ENCODE measurements at places on chromosomes 7 and 10.

DNA sequence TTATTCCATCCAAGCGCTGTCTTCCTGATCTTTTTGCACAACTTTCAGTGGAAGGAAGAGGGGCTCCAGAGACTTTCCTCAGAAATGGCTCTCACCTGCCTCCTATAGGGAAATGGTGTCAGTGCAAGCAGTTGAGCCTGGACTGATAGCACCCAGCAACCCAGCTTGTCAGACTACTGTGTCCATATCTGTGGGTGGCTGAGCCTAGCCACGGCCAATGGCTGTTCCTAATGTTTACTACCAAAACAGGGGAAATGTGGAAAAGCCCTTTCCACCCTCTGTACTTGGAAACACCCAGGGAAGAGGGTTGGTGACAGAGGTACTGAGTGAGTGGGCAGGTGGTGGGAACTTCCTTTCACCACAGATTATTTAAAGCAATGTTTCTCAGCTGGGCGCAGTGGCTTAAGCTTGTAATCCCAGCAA is 4.3 kb upstream of the YKT6 start:
- peak; percentile 75 for DNase-seq

DNA sequence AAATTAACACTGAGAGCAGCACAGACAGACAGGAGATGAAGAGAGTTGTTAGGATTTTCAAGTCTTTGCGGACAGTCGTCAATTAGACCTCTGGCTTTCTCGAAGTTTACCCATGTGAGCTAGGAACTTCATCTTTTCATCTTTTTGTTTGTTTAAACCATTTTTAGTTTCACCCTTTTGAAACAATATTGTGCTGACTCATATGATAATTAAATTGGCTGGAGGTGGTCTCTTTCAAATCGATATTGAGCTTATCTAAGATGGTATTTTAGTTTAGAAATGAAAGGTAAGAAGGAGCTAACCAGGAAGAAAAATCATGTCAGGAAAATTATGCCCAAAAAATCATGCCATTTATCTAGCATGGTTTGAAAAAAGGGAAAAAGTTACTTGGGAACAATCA is 415.8 kb upstream of the SEMA3A start:
- DNase-seq, result no peak

- DNase-seq, result peak; percentile 93
These were observed 18.7 kb upstream of the DDIT4 start for GRCh38 chr10:72254813-72255568.

DNA sequence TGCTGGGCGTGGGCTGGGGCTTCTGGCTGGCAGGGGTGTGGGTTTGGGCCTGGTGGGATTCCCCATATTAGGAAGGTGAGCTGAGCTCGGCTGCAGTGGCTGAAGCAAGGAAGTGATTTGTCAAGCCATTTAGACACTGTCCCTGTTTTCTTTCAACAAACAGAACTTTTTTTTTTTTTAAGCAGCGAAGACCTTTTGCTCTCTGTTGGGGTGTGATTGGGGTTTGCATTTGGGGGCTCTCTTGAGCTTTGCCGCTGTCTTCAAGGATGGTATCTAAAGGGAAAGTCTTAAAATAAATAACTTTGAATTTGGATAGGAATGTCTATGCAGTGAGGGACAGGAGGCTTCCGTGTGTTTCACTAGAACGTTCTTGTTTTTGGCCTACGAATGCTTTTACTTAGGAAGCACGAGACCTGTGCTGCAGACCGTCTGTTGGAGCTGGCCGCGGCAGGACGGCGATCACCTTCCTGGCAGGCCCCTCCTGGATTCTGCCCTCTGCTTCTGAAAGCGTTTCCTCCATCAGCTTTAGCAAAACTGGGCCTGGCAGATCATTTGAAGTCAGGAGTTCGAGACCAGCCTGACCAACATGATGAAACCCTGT is 43.9 kb downstream of the FOXK1 start:
- DNase-seq, result peak; percentile 26

DNA sequence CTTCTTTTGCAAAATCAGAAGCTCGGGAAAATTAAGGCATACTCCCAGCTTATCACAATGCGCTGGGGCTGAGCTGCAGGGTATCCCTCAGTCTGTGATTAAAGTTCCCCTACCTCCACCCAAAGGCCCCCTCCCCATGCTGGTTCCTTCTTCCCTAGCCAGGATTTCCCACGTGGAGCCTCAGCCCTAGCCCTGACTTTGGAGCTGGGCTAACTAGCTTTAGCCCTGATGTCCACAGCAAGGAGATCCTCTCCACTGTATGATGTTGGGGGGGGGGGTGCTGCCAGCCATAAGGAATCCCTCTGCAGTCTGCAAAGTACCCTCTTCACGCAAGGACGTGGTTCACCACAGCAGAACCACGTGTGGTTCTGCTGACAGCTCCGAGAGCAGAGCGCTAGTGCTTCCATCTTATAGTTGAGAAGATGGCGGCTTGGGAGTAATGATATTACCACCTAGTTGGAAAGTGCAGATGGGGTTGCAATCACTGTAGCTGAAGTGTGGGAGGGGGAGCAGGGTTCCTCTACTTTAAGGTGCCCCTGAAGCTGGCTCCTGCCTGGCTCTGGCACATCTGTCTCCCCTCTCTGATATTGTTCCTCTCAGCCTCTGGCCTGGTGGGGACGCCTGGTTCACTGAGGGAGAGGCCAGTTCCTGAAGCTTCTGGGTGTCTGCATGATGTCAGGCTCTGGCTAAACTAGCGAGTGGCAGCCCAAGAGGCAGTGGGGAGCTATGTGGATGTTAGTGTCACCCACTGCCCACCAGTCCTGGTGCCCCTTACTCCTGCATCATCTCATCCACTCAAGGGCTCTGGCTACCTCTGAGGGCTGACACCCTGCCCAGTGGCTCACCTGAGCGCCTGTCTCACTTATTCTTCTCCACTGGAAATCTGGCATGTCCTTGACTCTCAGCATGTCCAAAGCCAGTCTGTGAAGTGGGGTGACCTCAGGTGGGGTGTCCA is 270.7 kb downstream of the RPS24 start:
- no peak for DNase-seq

GRCh38 chr7:77995717-77996116 is 197.1 kb downstream of the PHTF2 start:
- DNase-seq, result peak; percentile 12

GRCh38 chr10:60186315-60187071 is 203.2 kb downstream of the ANK3 start:
- no peak for DNase-seq

DNA sequence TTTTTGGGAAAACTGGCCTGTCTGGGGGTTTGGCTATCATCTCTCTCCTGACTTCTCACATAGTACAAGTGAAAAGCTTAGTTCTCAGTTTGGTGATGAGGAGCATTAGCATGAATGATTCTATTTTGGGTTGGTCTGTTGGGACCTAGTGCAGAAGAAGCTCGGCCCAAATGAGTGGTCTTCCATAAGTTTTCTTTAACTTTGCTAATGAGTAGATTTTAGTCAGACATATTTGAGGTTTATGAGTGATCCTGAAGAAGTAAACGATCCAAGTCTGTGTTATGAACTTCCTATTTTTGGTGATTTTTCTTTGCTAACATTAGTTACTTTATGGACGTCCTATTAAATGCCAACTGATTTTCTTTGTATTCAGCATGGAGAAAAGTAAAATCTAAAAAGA is 51.7 kb upstream of the CALD1 start:
- DNase-seq, result no peak

GRCh38 chr10:1643161-1643907 is 94.0 kb downstream of the ADARB2 start:
- no peak for DNase-seq

GRCh38 chr10:131161087-131161486 is 150.4 kb downstream of the TCERG1L start:
- DNase-seq, result no peak

- DNase-seq, result peak; percentile 55
These were observed 9.1 kb downstream of the TSPAN14 start for GRCh38 chr10:80462981-80463741.

DNA sequence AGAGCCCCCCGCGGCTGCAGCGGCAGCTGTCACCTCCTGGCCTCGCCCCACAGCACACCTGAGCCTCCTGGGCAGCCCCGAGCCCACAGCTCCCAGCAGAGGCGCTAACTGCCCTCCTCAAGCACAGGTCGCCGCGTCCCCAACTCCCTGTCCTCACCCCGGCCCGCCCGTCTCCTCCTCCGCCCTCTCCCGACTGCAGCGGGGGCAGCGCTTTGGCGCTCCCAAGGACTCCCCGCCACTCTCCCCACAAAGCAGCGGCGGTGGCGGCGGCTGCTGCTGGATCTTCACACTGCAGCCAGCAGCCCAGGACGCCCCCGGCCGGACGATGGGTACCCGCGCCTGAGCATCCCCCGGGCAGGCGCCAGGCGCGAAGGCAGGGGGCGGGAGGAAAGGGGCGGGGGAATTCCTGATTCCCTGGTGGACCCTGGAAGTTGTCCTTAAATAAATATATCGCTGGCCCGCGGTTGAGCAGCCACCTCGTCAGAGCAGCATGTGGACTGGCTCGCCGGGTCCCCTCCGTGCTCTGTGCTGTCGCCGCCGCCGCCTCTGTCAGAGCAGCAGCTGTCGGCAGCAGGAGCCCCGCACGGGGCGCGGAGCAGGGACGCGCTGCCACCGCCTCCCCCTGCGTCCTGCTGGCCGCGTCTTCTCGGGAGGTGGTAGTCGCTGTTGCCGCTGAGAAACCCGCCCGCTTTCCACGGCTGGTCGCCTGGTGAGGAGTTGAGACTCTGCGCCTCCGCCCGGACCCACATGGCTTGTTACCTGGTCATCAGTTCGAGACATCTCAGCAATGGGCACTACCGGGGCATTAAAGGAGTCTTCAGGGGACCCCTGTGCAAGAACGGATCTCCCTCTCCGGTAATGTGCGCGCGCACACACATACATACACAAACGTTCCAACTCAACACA is at the start of gene ZNF804B:
Gene ZNF804B, plus strand, starts transcription at position 471 of the 906 bp plus-strand sequence. Its CDS starts 277 bp downstream, at position 748.
- no peak for DNase-seq

DNA sequence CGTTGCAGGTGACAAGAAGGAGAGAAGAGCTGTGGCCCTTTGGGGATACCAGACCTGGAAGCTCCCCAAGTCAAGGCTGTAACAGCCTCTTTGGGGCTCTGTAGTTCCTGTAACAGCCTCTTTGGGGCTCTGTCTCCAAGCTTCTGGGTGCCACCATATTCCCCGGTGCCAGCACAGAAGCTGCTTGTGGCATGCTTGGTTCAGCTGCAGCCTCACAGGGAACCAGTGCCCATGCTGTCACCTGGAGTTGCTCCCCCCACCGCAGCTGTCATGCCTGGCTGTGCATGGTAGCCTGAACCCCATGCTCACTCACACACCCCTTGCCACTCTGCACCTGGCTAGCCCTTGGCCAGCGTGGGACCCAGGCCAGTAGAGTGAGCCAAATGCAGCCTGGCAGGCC is 109.1 kb downstream of the ELAPOR2 start:
- no peak for DNase-seq

DNA sequence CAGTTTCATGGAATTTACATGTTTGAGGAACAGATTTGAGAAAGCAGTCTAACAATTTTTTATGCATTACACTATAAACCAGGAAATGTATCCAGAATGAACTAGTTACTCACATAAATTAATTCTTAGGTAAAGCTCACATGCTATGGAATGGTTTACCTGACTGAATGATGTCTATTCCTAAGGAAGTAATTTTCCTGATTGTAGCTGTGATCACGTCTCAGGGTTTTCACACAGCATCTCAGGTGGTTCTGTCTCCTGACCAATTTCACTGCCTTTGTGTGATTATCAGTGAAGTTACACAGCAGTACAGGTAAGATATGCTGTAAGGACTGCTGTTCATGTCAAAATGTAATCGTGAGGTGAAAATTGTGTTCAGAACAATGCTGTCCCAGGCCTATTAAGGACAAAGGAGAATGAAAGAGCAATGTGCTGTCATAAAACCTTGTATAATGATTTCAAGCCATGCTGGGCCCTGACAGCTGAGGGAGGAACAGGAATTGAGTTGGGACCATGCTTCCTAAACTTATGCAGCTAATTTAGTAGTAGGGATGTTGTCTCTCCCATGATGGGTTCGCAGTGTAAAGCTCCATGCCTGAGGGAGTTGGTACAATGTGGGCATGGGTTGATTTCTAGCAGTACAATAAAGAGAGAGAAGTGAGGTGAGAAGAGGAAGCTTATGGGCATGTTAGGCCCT is 631.8 kb downstream of the NRG3 start:
- DNase-seq, result no peak

DNA sequence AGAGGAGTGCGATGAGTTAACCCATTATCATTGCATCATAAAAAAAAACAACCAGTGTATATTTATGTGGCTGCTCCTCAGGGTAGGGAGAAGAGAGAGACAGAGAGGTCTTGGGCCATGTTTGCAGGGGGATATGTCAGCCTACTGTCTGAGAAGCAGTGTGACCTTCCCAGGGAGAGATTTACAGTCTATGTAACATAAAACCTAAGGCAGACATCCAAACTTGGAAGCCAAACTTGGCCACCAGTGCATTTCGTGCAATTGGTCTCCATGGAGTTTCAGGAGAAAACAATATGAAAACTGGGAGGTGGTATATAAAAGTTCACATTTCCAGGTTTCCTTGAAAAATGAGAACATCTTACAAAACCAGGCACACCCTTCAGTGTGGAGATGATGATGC is 85.9 kb upstream of the CXCL12 start:
- no peak for DNase-seq

DNA sequence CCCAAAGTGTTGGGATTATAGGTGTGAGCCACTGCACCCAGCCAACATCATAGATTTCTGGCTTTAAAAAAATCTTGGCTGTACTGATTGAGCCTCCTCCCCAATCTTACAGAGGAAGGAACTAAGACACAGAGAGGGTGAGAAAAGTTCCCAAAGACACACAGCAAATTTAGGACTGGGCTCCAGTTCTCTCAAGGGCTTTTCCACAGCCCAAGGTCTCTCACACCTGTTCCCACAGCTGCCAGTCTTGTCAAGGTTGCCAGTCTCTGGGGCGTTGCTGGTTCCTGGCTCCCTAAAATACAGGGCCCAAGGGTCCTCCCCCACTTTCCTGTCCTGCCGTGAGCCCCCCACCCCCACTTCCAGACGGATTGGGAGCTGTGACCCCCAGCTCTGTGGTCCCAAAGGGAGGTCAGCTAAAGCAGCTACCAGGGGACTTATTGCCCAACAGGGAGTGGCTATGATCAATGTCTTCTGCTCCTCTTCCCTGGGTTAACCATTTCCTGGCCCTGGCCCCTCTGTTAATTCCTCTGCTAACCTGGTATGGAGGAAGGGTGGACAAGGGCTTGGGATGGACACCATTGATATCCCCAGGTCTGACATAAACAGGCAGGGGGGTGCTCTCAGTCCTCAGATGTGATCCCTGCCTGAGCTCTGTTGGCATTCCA is 3.1 kb upstream of the ZAN start:
- no peak for DNase-seq

GRCh38 chr10:35019041-35020024 is 70.8 kb downstream of the CUL2 start:
- no peak for DNase-seq

GRCh38 chr10:86868353-86868752 is 89.1 kb downstream of the MMRN2 start:
- peak; percentile 43 for DNase-seq

- no peak for DNase-seq
These were observed 211.4 kb downstream of the HERPUD2 start for GRCh38 chr7:35483568-35483967.

- no peak for DNase-seq
These were observed 83.4 kb upstream of the ODAD2 start for GRCh38 chr10:28082316-28082715.

All from choroid plexus epithelial cell (primary cell).